ENCODE measurements at places on chromosomes 5 and 9.

GRCh38 chr5:18072600-18072999 lies 438.3 kb downstream of the TAF11L14 start:
- no peak for DNase-seq

DNA sequence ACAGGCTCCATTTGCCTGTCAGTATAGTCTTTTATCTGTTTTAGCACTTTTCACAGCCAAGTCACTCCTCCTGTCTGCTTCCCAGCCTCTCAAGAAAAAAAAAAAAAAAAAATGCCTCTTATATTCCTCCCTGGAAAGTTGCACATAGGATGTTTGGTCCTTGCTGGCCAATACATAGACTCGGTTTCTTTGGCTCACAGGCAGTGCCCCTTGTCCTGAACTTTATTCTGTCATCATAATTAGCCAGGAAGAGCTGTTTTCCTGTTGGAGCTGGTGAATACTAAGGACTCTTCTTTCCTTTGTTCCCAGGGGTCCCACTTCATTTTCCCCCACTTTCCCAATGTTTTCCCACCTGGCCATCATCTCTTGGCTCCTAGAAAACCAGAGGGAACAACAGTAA lies 191.2 kb downstream of the NR3C1 start:
- DNase-seq = no peak

DNA sequence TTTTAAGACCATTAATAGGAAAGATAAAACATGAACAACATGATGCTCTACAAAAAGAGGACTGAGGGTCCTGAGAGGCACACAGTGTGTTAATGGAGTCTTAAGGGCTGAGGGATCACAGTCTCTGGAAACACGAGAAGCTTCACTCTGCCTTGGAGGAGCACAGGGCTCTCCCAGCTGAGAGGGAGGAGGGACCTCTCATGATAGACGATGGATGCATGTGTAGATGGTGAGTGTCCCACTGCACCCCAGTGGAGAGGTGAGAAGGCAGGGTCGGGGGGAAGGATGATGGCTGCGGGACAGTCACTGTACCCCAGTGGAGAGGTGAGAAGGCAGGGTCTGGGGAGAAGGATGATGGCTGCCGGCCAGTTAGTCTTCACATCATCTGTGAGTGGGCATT lies 613.4 kb downstream of the IRX1 start:
- no peak for DNase-seq

DNA sequence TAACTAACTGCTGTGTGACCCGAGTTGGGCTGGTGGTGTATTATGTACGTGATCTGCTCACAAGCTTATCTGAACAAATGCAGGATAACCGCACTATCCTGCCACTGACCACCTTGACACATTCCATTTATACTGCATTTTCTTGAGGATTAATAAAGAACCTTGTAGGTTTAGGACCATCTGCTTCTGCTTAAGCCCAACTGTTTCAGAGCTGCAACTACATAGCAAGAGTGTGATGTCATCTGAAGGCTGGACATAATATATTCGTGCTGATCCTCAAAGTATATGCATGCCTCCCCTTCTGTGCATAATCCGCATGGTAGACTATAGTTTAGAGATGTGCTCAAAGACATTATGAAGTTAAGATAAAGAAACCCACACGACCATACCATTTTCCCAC lies 435.9 kb downstream of the BNC2 start:
- DNase-seq = no peak

GRCh38 chr9:70603020-70603411 lies 188.6 kb upstream of the KLF9 start:
- no peak for DNase-seq

GRCh38 chr9:127974001-127974768 lies 6.6 kb downstream of the EEIG1 start:
- DNase-seq = no peak

- DNase-seq = no peak
Measured at GRCh38 chr5:65831276-65831675, 95.1 kb upstream of the ERBIN start.

DNA sequence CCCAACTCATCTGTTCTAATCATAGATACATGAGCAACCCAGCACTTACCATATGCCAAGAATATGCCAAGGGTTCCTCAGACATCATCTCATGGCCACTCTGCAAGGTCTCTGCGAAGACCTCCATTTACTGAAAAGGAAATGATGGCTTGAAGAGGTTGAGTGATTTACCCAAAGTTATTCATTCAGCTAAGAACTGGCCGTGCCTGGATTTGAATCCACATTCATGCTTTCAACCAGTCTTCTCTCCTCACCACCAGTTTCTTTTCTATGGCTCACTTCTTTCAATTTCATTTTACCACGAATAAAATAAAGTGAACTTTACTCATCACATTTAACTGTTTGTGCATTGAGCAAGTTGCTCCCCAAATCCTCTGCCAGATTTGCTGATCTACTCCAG lies 27.2 kb upstream of the FOXI1 start:
- DNase-seq = no peak

GRCh38 chr9:136960212-136960937 lies 8.3 kb downstream of the LCN12 start:
- DNase-seq = peak; percentile 15

All from effector memory CD4-positive, alpha-beta T cell (primary cell).